SK-N-SH treated with all-trans-retinoic acid at 6 μM for 48 hours (cell line): ENCODE measurements at places on chromosomes 3 and 15.

DNA sequence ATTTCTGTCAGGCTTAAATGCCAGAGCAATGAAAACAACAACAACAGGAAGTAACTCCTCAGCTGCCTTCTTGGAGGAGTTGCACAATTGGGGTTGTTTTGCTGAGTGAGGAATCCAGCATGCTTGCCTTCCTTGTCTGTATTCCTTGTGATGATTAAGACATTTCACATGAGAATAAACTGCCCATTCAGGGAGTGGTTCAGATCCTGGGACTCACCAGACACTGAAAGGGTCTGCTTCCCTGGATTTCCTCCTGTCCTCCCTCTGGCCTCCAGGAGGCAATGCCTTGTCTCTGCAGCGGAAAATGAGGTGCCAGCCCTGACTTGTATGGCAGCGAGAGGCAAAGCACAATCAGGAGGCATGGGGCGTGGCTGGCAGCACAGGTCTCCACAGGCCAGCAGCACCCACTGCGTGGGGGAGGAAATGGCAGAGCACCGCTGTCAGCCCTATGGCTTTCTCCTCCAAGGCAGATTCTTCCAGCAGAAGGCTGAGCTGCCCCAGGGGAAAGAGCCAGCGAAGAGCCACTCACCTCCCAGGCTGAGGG, 41.5 kb downstream of the RBP2 start:
- ATAC-seq, result no peak

GRCh38 chr3:21613372-21614070, 137.5 kb downstream of the ZNF385D start:
- no peak for ATAC-seq

GRCh38 chr3:122057671-122058070, 2.5 kb downstream of the CD86 start:
- ATAC-seq, result no peak

DNA sequence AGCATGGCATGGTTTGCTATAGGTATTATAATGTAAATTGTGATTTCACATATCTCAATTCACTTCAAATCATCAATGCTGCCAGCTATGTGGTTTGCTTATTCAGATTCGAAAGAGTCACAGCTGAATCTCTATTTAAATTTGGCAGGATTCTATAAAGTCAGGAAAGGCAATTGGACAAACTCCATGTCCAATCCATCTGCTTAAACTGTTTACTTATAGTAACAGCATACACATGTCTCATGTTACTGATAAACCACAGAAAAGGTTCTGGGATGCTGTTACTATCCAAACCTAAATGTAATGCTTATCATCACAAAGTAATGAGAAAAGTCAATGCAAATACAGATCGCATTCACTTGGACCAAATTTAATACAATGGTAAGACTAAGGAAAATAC, 229.7 kb downstream of the ISL2 start:
- ATAC-seq, result no peak

- ATAC-seq, result peak; percentile 24; the same call in 2 of the 3 replicates
Observed at GRCh38 chr3:143328451-143328850, 208.9 kb downstream of the CHST2 start.

- no peak for ATAC-seq
Observed at GRCh38 chr15:76898102-76898501, 7.0 kb downstream of the SCAPER start.

DNA sequence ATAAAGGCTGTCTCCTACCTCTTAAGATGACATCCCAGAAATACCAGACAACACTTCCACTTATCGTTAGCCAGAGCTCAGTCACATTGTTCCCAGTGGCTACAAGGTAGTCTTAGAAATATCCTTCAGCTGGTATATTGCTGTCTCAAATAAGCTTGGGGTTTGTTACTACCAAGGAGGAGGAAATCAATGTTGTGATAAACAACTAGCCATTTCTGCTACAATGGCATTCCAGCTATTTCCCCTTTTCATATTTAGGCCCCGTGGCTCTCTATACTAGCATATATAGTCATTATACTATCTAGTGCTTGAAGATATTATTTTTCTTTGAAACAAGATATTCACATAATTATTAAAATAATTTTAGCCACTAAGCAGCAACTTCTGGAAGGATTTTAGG, 56.5 kb downstream of the VPS8 start:
- no peak for ATAC-seq

- peak; percentile 82 for ATAC-seq
Observed at GRCh38 chr3:16124636-16125035, 49.8 kb upstream of the GALNT15 start.

- ATAC-seq, result no peak
Observed at GRCh38 chr15:34279368-34279767, 54.6 kb downstream of the EMC4 start.

- no peak for ATAC-seq
Observed at GRCh38 chr15:59244337-59244736, 37.7 kb downstream of the LDHAL6B start.

GRCh38 chr15:84878504-84878903, 6.0 kb upstream of the SLC28A1 start:
- ATAC-seq, result peak; percentile 97

DNA sequence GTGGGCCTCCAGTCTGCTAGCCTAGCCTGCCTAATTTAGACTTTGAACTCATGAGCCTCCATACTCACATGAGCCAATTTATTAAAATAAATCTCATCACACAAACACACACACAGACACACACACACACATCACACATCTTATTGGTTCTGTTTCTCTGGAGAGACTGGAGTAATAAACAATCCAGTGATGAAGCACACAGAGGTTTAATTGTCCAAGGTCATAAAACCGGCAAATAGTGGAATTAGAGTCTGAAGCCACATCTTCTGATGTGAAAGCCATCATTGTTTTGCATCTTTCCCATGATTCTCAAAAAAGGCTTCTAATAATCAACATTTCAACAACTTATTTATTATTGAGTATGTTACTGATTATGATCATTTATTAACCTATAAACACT, 249.4 kb upstream of the KCNH8 start:
- ATAC-seq, result no peak

DNA sequence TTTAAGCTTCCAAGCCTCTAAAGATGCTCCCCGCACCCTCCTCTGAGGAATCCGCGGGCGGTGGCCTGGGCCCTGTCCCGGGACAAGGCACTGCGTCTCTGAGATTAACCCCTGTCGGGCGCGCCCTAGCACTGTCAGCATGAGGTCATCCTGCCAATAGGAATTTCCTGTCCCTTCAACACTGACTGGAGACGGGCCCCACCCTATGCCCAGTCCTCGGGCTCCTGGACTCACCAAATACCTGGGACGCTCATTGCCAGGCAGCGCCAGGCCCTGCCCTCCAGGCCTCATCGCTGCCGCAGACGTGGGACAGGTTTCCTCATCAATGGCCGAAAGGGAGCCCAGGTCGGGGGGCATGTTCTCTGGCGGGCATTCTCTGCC, 67.6 kb upstream of the SH3GL3 start:
- ATAC-seq, result no peak

DNA sequence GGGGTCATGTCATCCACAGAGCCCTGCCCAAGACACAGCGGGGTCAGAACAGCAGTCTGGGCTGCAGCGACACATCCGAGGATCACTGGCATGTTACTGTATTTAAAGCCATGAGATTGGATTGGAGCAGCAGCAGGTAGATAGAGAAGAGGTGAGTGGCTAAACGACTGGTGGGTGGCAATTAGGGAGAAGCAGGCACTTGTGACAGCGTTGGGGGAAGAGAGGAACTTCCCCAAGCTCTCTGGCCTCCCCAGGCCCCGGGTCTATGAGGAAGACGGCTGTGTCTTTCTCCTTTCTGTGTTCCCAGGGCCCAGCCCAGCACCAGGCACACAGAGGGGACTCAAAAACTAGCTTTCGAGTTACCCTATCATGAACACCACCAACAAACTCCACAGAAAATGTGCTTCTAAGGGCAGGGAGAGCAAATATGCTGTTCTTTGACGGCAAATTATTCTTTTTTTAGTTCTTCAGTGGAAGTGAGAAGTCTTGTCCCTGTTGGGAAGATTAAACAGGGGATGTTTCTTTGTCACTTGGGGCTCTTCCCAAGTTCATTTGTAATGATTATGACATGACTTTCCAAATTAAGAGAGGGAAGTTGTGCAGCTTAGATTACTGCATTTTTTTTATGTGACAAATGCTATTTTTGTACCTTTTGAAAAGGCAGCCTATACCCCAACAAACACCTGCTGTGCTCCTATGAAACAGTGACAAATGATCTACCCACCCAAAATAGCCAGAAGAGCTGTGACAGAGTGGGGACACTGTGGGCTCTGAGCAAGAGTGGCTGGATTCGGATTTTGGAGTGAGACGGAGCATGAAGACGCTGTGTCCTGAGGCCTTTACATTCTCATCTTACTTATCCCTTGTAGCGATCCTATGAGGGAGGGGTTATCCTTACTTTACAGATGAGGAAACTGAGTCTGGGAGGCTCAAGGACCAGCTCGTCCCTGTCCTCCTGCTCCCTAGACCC, 7.2 kb upstream of the SYNM start:
- no peak for ATAC-seq

DNA sequence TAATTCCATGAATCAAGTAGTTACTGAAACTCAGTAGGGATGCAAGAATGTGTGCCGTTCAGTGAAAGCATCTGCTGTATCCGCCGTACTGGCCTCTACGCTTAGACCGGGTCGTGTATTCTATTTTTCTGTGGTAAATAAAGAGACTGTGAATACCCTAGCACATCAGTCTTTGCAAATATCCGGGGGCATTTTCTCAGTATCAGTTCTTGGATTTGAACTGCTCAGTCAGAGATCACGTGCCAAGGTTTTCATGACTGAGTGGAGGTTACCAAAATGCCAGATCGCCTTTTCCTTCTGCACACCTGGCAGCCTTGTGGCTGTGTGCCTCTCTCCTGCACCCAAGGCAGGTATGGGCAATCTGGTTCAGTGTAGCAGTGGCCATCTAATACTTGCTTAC, 377.0 kb downstream of the OCA2 start:
- ATAC-seq, result no peak

GRCh38 chr15:37131621-37132020, 31.3 kb upstream of the MEIS2 start:
- ATAC-seq, result peak; percentile 75

DNA sequence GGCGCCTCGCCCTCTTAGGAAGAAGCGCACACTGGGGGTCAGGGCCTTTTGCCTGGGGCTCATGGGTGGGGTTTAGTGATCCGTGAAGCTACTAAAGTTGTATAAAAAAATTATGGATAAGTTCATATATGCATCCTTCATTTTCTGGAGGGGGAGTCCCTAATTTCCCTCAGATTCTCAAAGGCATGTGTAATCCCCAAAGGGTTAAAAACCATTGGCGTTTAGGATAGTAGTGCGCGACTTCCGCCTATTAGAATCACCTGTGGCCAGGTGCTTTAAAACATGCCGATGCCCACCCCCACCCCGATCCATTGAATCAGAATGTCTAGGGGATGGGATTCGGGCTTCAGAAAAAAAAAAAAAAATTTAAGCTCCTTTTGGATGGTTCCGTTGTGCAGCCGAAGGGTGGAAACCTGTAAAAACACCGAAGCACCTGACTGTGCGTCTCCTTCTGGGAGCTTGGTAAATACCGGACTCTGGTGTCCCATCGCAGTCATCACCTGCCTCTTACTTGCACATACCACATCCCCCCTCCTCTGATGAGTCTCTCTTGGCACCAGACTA, 570 bp downstream of the APH1B start:
- ATAC-seq, result no peak

- ATAC-seq, result no peak
Observed at GRCh38 chr3:88767746-88768145, 339.7 kb upstream of the EPHA3 start.

DNA sequence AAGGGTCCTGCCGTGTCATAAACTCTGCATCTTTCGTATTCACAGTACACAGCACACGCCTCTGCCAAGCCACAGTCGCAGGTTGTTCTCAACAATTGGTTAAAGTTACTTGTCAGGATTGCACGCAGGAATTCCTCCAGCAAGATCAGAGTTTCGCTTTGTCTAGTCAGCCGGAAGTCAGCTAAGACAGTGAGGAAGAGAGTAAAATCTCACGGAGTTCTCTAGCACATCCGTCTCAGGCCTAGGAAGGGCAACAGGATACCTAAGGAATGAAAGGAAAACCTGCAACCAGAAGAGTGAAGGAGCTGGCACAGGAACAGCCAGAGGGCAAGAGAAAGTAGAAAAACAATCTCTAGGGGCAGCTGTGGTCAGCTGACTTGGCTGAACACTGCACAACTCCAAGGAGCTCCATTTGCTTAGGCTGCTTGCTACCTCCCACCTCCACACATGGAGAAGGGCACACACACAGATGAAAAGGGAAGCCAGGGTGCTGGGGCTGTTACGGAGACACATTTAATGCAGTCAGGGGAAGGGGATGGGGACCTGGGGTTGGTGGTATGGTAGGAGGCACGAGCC, 23.7 kb downstream of the RORA start:
- no peak for ATAC-seq

GRCh38 chr15:71153823-71154524, 38.7 kb downstream of the THSD4 start:
- ATAC-seq, result no peak

DNA sequence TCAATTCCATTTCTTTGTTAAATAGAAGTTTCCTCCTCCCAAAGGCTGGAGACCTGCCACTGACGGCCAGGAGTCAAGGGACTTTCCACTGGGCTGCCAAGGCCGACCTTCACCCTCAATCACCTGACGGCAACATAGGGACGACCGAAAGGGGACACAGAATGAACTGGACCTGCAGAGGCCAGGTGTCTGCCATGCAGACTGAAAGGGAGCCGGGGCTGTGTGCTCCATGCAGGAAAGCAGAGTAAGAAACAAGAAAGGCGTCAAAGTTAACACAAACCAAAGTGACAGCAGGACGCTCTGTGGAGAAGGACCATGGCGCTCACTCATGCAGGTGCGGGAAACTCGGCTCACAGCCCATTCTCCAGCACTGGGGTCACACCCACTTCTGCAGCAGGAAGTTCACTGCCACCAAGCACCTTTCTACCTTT, 26.1 kb downstream of the ZXDC start:
- ATAC-seq, result no peak

- ATAC-seq, result no peak
Observed at GRCh38 chr3:129549805-129550204, 6.8 kb downstream of the H1-8 start.

DNA sequence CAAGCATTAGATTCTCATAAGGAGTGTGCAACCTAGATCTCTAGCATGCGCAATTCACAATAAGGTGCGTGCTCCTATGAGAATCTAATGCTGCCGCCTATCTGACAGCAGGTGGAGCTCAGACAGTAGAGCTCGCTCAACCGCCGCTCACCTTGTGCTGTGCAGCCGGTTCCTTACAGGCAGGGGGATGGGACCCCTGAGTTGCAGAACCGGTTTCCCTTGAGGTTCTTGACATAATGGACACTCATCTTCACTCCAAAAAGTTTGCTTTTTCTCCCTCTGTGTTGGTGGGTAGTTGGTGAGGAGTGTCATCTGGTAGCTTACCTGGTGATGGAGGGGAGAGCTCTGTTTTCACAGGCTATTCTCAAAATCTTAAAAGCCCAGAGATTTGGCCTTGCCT, 324.0 kb upstream of the TBL1XR1 start:
- ATAC-seq, result no peak

- no peak for ATAC-seq
Observed at GRCh38 chr3:152087153-152087552, 181.6 kb upstream of the MBNL1 start.
